ENCODE measurements at places on chromosomes 2 and 18.

GRCh38 chr2:187574969-187575750 is 20.9 kb upstream of the TFPI start:
- H3K36me3 ChIP-seq, result no peaks in the 10 kb centered on the region
- no peaks in the 10 kb centered on the region for H3K4me1 ChIP-seq
- no peaks in the 10 kb centered on the region for H3K27me3 ChIP-seq
- DNase-seq, result no peak

DNA sequence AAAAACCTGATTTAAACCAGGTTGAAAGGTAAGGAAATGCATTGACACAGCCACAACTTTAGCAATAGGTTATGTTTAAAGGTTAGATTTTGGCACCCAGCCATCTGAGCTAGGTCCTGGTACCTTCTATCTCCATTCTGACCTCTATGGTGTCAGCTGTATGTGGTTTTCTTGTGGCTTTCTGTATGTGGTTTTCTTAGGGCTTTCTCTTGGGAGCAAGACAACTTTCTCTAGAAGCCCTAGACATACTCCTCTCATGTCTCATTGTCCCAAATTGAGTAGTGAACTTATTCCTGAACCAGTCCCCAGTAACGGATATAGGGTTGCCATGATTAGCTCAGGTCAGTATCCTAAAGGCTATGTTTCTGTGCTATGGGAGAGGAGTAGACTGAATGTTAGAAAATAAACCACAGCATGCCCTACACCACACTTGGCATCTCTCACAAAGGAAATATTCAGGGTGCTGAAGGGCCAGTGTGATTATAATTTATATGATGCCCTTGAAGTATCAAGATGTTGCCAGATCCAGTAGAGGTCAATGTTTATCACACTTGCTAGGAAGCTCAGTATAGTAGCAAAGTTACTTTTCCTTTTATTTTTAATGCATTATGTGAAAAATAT is 176.1 kb downstream of the CAPN13 start:
- no peak overlapping the region for H3K4me3 ChIP-seq
- H3K27ac ChIP-seq, result no peak overlapping the region
- no peaks in the 10 kb centered on the region for H3K36me3 ChIP-seq
- H3K4me1 ChIP-seq, result no peaks in the 10 kb centered on the region

DNA sequence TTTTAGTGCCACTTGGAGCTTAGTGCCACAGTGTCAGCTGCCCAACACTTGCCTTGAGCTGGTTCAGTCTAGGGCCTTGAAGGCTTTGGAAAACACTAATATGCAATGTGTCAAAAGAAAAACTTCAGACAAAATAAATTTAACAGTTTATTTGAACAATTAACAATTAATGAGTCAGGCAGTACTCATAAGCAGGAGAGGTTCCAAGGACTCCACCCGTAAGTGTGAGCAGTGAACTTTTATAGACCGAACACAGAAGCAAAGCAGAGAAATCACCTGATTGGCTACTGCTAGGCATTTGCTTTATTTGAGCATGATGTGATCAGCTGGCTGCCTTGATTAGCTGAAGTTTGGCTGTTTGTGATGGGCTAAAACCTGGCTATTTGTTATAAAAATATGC is 49.5 kb upstream of the TBC1D8 start:
- no peaks in the 10 kb centered on the region for H3K27me3 ChIP-seq
- H3K27ac ChIP-seq, result no peak overlapping the region
- H3K36me3 ChIP-seq, result no peaks in the 10 kb centered on the region
- no peak overlapping the region for H3K4me3 ChIP-seq
- no peak for DNase-seq

DNA sequence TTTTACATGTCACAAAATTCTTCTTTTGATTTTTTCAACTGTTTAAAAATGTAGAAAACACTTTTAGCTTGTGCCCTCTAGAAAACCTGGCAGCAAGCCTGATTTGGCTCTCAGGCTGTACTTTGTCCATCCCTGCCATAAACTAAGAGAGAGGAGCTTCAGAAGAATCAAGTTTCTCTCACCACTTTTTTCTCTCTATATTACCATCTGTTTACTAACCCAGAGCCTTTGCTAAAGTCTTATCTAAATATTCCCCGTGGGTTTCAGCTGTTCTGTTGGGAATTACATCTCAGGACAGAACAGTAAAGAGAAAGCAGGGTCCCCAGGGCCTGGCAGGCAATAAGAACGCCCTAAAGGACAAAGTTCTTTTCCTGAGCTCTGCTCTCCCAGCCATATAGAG is 409.1 kb upstream of the CRIM1 start:
- no peaks in the 10 kb centered on the region for H3K27me3 ChIP-seq
- no peak for DNase-seq
- no peaks in the 10 kb centered on the region for H3K36me3 ChIP-seq
- no peaks in the 10 kb centered on the region for H3K4me1 ChIP-seq
- no peak overlapping the region for H3K27ac ChIP-seq
- no peak overlapping the region for H3K4me3 ChIP-seq

DNA sequence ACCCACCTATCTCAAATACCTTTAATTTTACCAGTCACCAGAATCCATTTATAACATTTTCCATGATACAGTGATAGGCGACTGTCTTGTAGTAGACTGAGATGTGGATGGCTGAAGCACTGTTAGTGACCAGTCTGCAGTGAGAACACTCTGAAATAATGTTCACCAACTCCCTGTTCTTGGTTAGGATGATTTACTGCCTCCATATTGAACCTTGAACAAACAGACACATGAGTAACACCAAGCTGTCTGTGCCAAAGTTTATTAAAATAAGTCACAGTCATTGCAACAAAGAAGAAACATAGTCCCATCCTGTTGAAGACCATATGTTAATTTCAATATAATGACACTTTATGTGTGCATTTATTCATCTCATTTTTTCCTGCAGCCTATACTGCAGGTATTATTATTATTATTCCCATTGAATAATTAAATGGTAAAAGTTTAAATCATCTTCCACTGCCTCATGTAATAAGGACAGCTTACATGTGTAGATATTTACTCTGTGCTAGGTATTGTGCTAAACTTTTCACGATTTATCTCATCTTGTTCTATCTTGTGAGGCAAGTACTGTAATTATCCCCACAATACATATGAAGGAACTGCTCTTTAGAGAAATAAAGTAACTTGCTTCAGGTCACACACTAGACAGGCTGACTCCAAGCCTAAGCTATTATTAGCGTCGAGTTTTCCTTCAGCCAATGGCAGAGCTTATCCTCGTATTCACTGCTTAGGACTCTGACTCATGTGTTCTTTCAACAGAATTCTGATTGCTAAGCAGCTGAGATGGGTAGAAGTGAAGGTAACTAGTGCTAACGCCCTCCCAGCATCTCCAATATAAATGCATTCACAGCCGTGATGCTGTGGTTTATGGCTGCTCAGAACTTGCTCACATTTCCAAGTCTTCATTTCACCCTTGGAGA is 62.5 kb downstream of the ONECUT2 start:
- H3K4me1 ChIP-seq, result no peaks in the 10 kb centered on the region
- H3K27ac ChIP-seq, result no peak overlapping the region
- H3K4me3 ChIP-seq, result no peak overlapping the region
- no peaks in the 10 kb centered on the region for H3K36me3 ChIP-seq

GRCh38 chr18:37489011-37489410 is 76.6 kb downstream of the CELF4 start:
- no peak overlapping the region for H3K4me3 ChIP-seq
- H3K36me3 ChIP-seq, result no peaks in the 10 kb centered on the region
- no peak for DNase-seq

DNA sequence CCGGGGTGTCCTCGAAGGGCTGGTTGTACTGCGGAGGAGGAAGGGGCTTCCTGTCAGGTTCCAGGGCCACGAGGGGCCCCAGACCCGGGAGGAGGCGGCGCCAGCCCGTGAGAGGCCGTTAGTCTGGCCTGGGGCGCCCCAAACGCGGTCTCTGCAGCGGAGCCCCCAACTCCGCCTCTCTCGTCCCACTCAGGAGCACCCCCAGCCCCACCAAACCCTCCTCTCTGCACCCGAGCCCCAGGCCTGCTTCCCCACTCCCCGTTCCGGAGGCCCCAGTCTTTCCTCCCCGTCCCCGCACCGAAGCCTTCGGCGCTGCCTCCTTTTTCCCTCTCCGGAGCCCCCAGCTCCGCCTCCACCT is 473 bp downstream of the HJURP start:
- H3K27me3 ChIP-seq, result no peaks in the 10 kb centered on the region
- no peaks in the 10 kb centered on the region for H3K36me3 ChIP-seq
- H3K27ac ChIP-seq, result no peak overlapping the region
- H3K4me3 ChIP-seq, result peak overlapping the region; percentile 97
- no peak for DNase-seq

- no peak for DNase-seq
- H3K27ac ChIP-seq, result no peak overlapping the region
Observed at GRCh38 chr2:237534380-237534779, 32.0 kb upstream of the PRLH start.

DNA sequence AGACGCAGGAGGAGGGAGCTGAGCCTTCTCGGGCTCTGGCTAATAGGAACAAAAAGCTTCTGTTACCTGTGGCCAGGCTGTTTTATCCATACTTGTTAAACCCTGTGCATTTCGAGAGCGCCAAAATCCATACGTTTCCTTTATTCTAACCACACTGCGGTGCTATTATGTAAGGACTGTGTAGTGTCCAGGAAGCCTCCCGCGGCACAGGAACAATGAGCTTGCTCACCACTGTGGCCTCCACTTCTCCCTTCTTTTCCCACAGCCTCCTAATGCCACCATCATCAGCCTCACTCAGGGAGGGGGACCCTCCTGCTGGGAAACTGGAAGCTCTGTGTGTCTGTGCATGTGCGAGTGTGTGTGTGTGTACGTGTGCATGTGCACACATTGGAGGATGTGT is 268.5 kb downstream of the HAUS1 start:
- H3K4me1 ChIP-seq, result no peaks in the 10 kb centered on the region
- H3K27me3 ChIP-seq, result no peaks in the 10 kb centered on the region
- DNase-seq, result no peak
- no peaks in the 10 kb centered on the region for H3K36me3 ChIP-seq

- no peaks in the 10 kb centered on the region for H3K27me3 ChIP-seq
- no peaks in the 10 kb centered on the region for H3K4me1 ChIP-seq
- H3K27ac ChIP-seq, result no peak overlapping the region
Observed at GRCh38 chr2:173146590-173146989, 70.9 kb downstream of the MAP3K20 start.

DNA sequence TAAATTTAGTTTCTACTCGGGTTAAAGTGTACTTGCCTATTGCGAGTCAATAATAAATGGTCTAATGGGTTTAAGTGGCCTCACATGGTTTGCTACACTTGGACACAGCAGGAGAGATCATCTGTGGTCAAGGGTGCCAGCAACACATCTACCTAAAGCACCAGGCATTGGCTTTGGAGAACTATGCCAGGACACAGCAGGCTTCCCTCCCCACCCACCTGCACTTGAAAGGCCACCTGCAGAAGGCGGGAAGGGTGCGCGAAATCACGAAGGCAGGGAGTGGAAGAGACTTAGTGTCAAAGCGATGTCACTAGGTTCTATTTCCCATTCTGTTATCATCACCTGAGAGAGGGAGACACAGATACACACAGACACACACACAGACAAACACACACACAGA is 44.5 kb downstream of the MYT1L start:
- no peaks in the 10 kb centered on the region for H3K4me1 ChIP-seq
- H3K36me3 ChIP-seq, result no peaks in the 10 kb centered on the region
- no peak overlapping the region for H3K4me3 ChIP-seq
- DNase-seq, result no peak
- no peaks in the 10 kb centered on the region for H3K27me3 ChIP-seq

DNA sequence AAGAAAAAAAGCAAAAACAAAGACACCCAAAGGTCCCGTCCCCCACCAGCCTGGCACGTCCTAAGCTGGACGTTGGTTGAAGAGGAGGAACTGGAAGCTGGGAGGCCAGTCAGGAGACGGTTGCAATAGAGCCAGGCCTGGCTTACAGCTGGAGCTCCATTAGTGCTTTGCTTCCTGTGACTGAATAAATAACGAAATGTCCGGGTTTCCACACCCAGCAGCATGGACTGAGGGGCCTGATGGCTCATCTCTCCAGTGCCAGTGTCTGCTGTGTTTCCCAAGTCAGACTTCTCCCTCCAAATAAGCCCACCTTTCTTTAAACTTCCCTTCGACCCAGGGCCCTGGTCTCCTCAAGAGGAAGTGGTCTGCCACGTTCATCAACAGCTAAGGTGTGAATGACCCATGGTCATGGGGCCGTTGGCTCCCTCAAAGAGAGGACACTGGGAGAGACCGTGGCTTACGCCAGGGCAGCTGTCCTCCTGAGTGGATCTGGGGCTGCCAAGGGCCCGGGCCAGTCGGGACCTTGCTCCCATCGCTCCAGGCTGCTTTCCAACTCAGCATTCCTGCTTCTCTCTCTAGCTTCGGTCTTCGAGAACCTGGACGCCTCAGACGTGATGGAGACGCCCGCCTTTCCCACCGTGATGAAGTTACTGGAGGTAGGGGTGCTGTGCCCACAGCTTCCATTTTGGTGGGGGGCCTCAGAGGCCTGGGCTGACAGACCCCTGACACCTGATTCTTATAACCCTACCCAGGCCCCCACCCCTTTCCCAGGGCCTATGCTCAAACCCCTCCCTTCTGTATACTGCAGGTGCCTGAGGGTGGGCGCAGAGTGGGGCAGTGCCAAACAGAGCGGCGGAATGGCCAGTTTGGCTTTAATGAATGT is 44.9 kb downstream of the MYO7B start:
- no peaks in the 10 kb centered on the region for H3K27me3 ChIP-seq
- no peak for DNase-seq
- H3K36me3 ChIP-seq, result no peaks in the 10 kb centered on the region
- H3K4me3 ChIP-seq, result no peak overlapping the region
- no peak overlapping the region for H3K27ac ChIP-seq

Measured in naive thymus-derived CD4-positive, alpha-beta T cell (primary cell).